Urinary bladder (tissue), 4 donors: ENCODE measurements at places on chromosomes 4 and X. TPM values are rescaled to one million over a fixed set of nuclear protein-coding genes. Genes with fewer than 3 reads are reported as not detected.

DNA sequence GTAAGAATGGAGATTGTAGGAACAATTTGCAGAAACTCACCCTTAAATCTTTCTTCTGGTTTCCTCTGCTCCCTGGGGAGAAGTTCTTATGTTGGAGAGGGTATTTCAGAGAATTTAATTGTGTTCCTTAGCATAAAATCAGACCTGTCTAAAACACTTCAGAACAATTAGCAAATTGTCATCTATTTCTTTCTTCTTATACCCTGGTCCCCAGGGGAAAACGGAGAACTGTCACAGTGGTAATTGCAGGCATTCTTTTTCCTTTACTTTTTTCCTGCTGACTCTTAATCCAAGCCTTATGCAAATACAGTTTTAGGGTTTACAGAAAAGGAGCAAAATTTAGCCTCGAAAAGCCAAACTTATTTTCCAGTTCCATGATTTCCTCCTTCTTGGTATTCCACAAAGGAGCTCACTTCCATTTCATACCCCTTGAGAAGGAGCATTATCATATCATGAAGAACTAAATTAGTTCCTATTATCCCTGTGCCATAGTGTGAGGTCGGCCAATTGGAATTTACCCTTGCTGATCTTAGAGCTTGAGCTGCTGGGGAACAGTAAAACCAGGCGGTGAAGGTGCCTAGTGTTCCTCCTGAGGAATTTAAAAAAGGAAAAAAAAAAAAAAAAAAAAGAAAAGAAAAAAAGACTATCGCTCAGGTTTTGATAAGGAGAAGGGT is 173.8 kb downstream of the IL15 start:
- no peak for DNase-seq

GRCh38 chr4:109846395-109847098 is 1.4 kb upstream of the LRIT3 start:
- DNase-seq = no peak

- DNase-seq = no peak
Measured at GRCh38 chr4:31341601-31342359, 621.6 kb downstream of the PCDH7 start.

DNA sequence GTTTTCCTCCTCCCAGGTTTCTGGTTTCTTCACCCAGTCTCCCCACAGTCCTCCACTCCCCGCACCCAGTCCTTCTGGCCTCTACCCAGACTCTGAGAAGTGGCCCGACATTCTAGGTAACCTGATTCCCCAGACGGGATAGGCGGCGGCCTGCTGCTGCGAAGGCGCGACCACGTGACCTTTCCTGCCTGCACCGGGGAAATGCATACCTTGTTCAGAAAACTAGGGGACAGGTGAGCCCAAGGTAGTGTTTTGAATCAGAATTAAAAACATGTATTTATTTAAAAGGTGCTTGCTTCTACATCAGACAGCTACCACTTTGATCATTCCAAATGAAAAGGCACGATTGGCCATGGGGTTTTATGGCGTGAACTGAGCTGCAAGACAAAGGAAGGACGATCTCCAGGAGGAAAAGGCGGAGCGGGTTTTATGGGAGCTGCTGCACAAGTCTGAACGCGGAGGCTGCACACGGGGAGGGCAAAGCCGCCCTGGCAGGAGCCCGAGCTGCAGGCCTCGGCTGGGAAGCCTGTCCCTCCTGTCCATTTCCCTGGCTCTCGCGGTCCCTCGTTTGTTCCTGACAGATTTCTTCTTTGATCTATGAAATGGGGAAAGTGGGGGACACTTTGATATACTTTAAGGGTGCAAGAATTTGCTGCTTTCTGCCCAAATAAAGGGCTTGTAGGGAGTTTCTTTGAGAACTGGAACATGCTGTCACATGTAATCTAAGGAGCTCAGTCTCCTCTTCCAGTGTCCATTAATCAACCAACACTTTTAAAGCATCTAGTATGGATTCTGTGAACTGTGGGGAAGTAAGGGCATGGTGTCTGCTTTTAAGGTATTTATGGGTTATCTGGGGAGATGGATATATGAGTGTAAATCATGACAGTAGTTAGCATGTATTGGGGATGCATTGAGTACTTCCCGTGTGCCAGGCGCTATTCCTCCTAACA is 150.9 kb downstream of the SPRY1 start:
- DNase-seq = peak; percentile 82

KLHL34 gene
- not detected for total RNA-seq

RAB33A gene
- 2.5 TPM for total RNA-seq

PAGE1 gene
- not detected for total RNA-seq

CT45A10 gene
- total RNA-seq = not detected
